Esophagus squamous epithelium (tissue), 5 donors: ENCODE measurements at places on chromosomes 11 and 22.

- H3K27me3 ChIP-seq: no peaks in the 10 kb centered on the region
- H3K4me1 ChIP-seq: peaks cover 43% of the 10 kb centered on the region
- no peak for DNase-seq
Measured at GRCh38 chr11:108666373-108666772, 1.5 kb downstream of the DDX10 start.

- no peak for DNase-seq
- no peak overlapping the region for H3K4me3 ChIP-seq
- H3K27ac ChIP-seq: no peak overlapping the region
- H3K36me3 ChIP-seq: no peaks in the 10 kb centered on the region
Measured at GRCh38 chr11:70169127-70169526, 34.0 kb upstream of the FADD start.

DNA sequence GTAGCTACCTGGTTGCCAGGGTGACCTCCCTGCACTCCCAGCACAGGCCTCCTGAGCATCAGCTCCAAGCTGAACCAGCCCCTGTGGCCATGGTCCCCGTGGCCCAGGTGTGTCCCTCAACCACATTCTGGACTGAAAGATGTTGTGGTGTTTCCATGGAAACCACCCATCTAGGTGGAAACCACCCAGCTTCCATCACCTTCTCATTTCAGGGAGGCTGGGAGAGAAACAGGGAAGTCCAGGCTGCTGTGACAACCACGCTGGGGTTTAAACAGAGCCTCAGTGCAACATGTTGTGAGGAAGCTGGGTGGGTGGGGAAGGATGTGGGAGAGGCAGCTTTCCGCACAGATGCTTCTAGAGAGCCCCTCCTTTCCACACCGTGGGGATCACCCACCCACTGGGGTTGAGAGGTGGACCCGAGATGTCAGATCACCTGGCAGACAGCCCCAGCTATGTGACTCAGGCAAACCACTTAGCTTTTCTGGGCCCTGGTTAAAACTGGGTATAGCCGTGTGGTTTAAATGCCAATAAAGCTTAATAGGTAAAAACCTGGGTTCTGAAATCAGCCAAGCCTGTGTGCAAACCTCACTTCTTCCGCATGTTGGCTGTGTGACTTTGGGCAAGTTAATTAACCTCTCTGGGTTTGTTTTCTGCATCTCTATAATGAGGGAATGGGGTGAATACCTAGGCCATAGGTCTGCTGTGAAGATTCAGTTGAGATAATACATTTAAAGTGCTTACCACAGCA, 46.4 kb downstream of the CD82 start:
- H3K4me3 ChIP-seq: no peak overlapping the region
- H3K36me3 ChIP-seq: peaks cover 18% of the 10 kb centered on the region
- no peaks in the 10 kb centered on the region for H3K27me3 ChIP-seq

DNA sequence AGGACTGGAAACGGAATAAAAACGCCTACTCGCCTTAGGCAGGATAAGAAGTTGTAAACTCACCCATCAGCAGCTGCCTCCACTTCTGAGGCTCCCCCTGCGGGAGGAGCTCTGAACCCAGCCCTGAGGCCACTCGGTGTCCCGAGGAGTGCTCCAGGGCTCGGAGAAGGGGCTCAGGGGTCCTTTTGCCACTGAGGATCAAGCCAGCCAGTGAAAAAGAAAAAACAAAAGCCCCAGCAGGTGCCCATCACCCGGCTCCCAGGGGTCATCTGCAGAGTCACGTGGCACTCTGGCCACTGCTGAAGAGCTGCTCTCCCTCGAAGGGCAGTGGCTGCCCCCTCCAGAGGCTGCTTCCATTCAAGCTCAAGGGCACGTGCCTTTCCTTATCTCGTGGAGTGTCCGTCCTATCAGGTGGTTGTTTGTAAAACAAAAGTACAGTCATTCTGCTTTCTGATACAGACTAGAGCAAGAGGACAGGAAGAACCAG, 29.0 kb downstream of the NUP50 start:
- H3K4me3 ChIP-seq: no peak overlapping the region
- DNase-seq: no peak
- peaks cover 4% of the 10 kb centered on the region for H3K36me3 ChIP-seq
- no peaks in the 10 kb centered on the region for H3K4me1 ChIP-seq
- H3K27me3 ChIP-seq: no peaks in the 10 kb centered on the region

GRCh38 chr22:46041642-46042041, 64.7 kb upstream of the WNT7B start:
- peak overlapping the region; percentile 18 for H3K4me3 ChIP-seq
- no peaks in the 10 kb centered on the region for H3K36me3 ChIP-seq
- H3K27ac ChIP-seq: peak overlapping the region; percentile 99
- H3K4me1 ChIP-seq: peaks cover 49% of the 10 kb centered on the region
- no peak for DNase-seq

GRCh38 chr11:57490456-57491248, 24.9 kb downstream of the SLC43A1 start:
- no peak overlapping the region for H3K4me3 ChIP-seq
- no peak for DNase-seq

DNA sequence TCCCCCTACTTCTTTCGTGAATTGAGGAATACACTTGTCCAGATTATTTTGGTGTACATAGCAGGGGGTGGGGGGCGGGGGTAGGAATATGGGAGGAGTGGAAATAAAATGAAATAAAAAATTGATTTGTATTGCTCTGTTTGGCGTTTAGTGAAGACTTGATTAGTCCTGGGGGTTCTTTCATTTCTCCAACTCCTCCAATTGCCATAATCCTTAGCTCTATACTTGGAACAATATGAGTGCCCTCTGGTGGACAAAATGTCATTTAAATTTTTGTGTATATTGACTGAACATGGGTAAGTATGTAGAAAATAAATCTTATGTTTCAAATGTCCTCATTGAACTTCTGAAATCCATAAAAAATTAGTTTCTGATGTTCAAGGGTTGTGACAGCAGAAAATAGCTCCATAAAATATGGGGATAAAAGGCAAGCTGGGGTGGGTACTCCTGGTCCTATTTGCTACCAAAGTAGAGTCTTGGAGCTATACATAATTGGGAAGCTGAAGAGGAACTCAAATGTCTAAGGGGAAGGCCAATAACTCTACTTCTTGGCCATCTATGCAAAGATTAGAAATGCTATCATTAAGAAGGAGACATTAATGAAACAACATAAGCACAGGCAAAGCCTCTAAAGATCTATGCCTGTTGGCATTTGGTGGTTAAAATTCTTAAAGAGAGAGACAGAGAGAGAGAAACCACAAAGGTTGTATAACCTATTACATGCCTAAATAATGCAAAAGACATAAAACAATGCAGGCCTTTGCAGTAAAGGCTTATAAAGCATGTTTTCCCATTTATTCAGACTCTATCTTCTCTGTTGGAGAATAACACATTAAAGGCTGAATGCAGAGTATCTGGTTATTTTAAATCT, 421.6 kb downstream of the METTL15 start:
- no peak overlapping the region for H3K27ac ChIP-seq
- H3K4me3 ChIP-seq: no peak overlapping the region
- H3K4me1 ChIP-seq: no peaks in the 10 kb centered on the region
- H3K36me3 ChIP-seq: no peaks in the 10 kb centered on the region
- H3K27me3 ChIP-seq: no peaks in the 10 kb centered on the region

DNA sequence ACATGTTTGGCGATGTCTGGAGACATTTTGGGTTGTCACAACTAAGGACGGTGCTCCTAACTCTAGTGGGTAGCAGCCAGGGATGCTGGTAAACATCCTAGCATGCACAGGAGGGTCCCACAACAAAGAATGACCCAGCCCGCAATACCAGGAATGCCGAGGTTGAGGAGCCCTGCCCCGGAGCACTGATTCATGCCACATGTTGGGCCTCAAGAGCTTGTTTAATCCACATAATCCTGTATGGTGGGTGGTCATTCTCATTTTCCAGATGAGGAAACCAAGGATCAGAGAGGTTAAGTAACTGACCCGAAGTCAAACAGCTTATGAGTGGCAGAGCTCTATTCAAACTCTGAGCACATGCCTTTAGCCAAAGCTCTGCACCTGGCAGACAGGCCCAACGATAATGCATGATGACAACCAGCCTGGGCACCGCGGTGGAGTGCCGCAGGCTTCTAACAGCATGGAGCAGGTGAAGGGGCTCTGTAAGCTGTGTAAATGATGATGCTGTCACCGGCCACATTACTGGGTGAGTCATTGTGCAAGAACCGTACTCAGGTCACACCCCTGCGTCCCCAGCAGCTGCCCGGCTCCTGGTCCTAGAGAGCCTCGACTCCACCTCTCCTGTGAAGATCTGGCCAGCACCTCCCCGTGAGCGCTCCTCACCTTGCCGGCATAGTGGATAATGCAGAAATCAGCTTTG, 58.6 kb downstream of the APOL1 start:
- no peaks in the 10 kb centered on the region for H3K4me1 ChIP-seq
- H3K4me3 ChIP-seq: no peak overlapping the region
- no peak for DNase-seq
- peaks cover 100% of the 10 kb centered on the region for H3K36me3 ChIP-seq
- no peaks in the 10 kb centered on the region for H3K27me3 ChIP-seq

GRCh38 chr11:35909511-35910265, 34.2 kb upstream of the LDLRAD3 start:
- no peak overlapping the region for H3K4me3 ChIP-seq
- no peak overlapping the region for H3K27ac ChIP-seq
- H3K4me1 ChIP-seq: peaks cover 37% of the 10 kb centered on the region
- H3K27me3 ChIP-seq: no peaks in the 10 kb centered on the region
- no peak for DNase-seq

- no peaks in the 10 kb centered on the region for H3K4me1 ChIP-seq
- no peak overlapping the region for H3K4me3 ChIP-seq
- no peak for DNase-seq
- no peaks in the 10 kb centered on the region for H3K36me3 ChIP-seq
- no peaks in the 10 kb centered on the region for H3K27me3 ChIP-seq
- no peak overlapping the region for H3K27ac ChIP-seq
Measured at GRCh38 chr11:46961041-46961440, 24.5 kb downstream of the CSTPP1 start.

- no peaks in the 10 kb centered on the region for H3K27me3 ChIP-seq
- H3K36me3 ChIP-seq: no peaks in the 10 kb centered on the region
- no peak overlapping the region for H3K4me3 ChIP-seq
- DNase-seq: no peak
- H3K4me1 ChIP-seq: no peaks in the 10 kb centered on the region
Measured at GRCh38 chr11:110798201-110798900, 86.1 kb upstream of the ARHGAP20 start.

- no peak overlapping the region for H3K4me3 ChIP-seq
- no peaks in the 10 kb centered on the region for H3K36me3 ChIP-seq
- peaks cover 72% of the 10 kb centered on the region for H3K4me1 ChIP-seq
Measured at GRCh38 chr22:45497351-45498145, 5.1 kb upstream of the FBLN1 start.

DNA sequence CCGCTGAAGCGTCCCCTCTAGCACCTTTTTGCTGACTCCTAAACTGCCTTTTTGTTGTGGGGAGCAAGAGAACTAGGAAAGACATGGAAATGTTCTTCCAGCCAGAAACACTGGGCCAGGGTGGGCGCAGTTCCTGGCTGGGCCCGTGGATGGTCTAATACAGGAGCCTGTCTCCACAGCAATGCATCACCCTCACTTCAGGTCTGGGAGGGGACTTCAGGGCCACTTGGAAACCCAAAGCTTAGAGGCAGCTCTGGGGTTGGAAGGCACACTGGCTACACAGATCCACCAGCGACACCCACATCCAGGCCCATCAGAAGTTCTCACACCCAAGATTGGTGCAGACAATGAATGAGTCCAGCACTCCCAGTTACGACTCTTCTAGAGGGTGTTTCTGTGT, 120.3 kb downstream of the ETS1 start:
- peak overlapping the region; percentile 68 for H3K27ac ChIP-seq
- no peak overlapping the region for H3K4me3 ChIP-seq
- H3K36me3 ChIP-seq: no peaks in the 10 kb centered on the region
- peaks cover 3% of the 10 kb centered on the region for H3K4me1 ChIP-seq
- H3K27me3 ChIP-seq: no peaks in the 10 kb centered on the region
- DNase-seq: no peak

- peaks cover 36% of the 10 kb centered on the region for H3K4me1 ChIP-seq
- H3K36me3 ChIP-seq: peaks cover 13% of the 10 kb centered on the region
- no peaks in the 10 kb centered on the region for H3K27me3 ChIP-seq
- DNase-seq: no peak
Measured at GRCh38 chr11:10809373-10810160, 841 bp upstream of the EIF4G2 start.

DNA sequence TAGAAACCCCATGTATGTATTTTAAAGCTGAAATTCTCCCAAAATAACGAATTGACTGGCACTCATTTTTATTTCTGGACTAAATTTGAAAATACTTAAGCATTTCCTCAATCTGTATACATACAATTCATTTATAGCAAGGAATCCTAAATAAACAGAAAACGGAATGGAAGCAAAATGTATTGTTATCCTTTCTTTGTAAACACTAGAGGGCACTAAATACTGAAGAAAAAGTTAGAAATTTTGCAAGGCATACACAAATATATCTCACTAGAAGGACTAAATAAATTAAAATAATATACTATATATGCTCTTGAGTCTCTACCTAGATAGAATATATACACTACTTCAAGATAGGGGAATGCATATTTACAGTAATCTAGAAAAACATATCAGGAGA, 23.1 kb upstream of the ANO5 start:
- no peak for DNase-seq
- H3K36me3 ChIP-seq: no peaks in the 10 kb centered on the region
- H3K4me3 ChIP-seq: no peak overlapping the region
- H3K27me3 ChIP-seq: no peaks in the 10 kb centered on the region

DNA sequence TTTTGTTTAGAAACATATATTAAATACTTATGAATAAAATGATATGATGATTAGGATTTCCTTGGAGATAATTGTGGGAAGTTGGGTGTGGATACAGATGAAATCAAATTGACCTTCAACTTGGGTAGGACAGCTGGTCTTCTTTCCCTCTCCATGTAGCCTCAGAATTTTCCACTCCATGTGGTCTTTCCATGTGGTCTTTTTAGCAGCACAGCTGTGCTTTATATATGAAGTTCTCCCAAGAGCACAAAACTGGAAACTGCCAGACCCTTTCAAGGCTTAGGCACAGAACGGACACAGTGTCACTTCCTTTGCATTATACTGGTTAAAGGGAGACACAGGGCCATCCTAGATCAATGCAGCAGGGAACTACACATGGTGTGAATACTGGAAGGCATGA, 28.6 kb downstream of the FAM76B start:
- H3K4me3 ChIP-seq: no peak overlapping the region

DNA sequence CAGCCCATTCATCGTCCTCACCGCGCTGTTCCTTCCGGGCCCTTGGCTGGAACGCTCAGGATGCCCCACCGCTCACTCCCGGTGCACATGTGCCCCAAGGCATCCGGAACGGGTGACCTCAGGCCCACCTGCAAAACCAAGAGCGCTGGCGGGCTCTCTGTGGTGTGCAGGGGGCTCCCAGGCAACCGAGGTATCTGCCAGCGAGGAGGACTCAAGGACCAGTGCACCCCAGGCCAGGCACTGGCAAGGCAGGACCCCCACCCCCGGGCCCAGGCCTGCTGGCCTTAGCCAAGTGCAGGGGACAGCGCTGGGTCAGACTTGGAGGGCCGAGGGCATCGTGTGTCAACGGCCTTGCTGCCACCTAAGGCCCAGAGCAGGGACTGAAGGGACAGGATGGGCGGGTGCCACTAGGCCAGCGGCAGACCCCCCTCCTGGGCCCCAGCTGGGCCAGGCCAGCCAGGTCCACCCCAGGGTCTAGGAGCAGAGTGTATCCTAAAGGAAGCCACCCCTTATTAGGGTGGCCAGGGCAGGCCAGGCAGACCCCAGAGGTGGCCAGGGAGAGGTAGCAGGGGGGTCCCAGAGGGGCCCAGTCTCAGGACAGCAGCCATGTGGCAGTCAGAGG, 8.5 kb downstream of the TNNT3 start:
- no peaks in the 10 kb centered on the region for H3K27me3 ChIP-seq
- no peak for DNase-seq
- no peak overlapping the region for H3K4me3 ChIP-seq
- peak overlapping the region; percentile 49 for H3K27ac ChIP-seq

GRCh38 chr11:110463153-110463552, 33.4 kb downstream of the FDX1 start:
- no peaks in the 10 kb centered on the region for H3K36me3 ChIP-seq
- DNase-seq: no peak
- no peak overlapping the region for H3K4me3 ChIP-seq
- no peaks in the 10 kb centered on the region for H3K27me3 ChIP-seq
- H3K27ac ChIP-seq: no peak overlapping the region
